ENCODE measurements at places on chromosomes 3 and 15.
A peak's percentile ranks its signal among the peaks of the same experiment; 100 is the strongest.

DNA sequence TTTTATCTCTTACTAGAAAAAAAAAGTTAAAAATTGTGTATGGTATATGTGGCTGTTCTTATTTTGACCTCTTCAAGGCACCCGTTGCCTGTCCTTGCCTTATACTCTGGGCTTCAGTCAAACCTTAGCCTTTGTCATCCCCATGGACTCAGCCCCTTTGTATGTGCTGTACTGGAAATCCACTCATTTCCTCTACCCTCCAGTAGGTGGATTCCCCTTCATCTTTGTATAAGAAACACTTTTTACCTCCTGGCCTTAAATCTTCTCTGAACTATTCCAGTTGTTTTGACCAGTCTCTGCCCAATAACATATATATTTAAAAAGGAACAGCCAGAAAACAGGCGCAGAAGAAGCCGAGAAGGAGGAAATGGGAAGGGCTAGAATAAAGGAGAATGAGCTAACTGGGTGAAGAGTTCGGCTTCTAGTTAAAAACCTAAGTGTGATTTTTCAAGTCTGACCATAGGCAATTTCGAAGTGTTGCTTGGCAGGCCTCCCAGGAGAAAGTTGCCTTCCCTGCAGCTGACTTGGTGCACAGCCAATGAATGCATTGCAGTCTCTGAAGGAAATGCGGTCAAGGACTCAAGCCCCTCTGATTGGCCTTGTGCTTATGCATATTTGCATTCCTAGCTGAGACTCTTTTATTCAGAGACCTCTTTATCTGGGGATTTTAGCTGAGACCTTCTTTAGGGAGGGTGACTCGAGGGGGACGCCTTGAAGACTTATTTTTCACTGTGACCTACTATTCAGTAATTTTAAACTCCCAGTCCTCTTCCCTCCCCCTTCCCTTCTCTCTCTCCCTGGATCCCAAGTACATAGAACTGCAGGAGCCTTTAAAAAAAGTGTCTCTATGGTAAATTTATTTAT is 277.4 kb downstream of the ROBO1 start:
- DNase-seq, result no peak

- DNase-seq, result no peak
These were observed 2.4 kb downstream of the ANAPC13 start for GRCh38 chr3:134483195-134483900.

GRCh38 chr3:14273901-14274611 is 95.4 kb downstream of the LSM3 start:
- no peak for DNase-seq

- DNase-seq, result no peak
These were observed 75.8 kb downstream of the ZPLD1 start for GRCh38 chr3:102510663-102511062.

GRCh38 chr15:69474291-69474690 is 21.7 kb downstream of the RPLP1 start:
- DNase-seq, result no peak

DNA sequence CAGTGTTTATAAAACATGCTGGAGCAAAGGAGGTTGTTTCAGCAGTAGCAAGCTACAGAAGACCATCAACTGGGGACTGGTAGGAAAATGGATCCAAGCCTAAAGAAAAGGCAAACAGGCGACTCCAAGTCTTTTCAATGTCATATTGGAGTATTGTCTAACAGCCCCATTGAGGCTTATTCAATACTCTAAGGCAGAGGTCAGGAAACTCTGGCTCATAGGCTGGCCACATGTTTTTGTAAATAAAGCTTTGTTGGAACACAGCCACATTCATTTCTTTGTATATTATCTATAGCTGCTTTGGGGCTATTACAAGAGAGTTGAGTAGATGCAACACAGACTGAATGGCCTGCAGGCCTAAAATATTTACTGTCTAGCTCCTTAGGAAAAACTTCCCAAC is 77.5 kb downstream of the RPL22L1 start:
- no peak for DNase-seq

DNA sequence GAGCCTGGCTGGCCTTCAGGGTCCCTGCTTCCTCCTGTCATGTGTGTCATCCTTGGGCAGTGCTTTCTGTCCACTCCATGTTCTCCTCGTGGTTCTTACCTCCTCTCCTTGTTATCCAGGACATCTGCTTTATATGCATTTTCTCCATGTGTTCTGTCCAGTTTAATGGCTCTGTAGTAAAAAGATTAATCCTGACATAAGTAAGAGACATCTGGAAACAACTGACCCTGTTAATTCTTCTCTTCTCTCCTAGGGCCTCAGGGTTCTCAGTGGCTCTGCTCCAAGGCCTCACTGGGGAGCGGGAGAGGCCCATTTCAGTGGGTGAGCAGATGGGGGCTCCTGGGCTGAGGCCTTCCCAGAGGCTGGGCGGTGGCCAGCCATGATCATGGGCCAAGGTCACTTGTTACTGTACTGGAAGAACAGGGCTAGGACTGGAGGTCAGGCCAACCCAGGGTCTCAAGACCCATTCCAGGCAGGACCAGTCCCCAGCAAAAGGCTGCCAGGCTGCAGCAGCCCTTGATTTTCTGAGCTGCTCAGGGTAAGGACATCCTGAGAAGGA is 20.2 kb upstream of the CDCP1 start:
- no peak for DNase-seq

DNA sequence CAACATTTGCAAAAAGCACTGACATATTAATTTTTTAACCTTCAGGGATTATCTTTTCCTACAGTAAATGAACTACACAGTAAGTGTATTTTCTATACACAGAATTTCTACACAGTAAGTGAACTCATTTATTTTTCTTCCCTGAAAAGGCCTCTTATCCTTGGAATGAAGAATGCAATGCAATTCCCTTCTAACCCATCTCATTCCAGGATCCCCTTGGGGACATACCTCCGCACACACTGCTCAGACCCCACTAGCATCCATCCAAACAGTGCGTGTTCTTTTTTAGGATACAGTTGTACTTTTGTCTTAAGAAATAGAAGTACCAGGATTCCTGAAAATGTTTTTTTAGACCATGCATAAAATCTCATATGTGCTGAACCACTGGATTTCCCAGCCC is 152.8 kb downstream of the UACA start:
- no peak for DNase-seq

DNA sequence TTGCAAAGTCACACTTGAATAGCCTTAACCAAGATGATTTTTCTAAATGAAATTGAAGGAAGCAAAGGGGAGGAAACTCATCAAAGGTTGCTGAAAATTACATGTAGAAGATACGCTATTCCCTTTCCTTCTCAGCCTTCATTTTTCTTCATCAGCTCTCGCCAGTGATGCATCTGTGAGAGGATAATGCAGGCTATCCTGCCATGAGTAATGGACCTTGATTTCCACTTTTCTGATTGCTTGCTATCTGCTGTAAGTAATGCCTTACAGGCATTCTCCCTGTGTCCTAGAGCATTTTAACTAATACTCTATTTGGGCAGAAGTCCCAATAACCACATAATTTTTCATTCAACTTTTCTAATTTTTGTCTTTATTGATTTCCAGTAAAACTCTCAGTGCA is 162.6 kb downstream of the BBX start:
- no peak for DNase-seq

GRCh38 chr3:11919390-11919789 is 72.7 kb upstream of the TAMM41 start:
- DNase-seq, result no peak

DNA sequence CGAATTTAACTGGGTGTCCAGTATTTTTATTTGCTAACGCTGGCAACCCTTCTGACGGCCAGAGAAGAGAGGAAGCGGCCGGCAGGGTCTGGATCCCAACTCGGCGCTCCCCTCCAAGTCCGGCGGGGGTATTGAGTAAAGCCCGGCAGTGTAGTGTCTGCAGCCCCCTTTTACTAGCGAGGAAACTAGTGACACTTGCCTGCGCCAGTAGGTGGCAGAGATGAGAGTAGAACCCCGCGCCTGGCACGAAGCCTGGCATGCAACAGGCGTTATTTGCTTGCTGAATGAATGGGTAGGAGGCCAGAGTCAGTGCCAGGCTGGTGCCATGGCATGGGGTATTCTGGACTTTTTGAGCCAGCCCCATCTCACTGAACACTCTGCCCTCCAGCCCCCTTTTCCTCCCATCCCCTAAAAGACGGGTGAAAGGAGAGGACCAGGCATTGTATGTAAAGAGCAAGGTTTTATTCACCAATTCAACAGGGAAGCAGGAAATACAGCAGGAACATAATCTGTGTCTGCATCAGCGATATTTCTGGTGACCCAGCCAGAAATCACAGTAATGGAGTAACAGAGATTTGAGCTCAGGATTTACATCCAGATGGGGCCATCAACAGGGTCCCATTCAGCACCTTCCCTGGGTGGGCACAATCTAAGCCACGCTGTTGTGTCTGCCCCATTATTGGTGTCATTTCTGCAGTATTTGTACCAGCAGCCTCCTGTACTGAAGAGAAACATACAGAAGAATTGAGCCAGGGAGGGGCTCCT is 788 bp upstream of the WDR73 start:
- DNase-seq, result peak; percentile 68

DNA sequence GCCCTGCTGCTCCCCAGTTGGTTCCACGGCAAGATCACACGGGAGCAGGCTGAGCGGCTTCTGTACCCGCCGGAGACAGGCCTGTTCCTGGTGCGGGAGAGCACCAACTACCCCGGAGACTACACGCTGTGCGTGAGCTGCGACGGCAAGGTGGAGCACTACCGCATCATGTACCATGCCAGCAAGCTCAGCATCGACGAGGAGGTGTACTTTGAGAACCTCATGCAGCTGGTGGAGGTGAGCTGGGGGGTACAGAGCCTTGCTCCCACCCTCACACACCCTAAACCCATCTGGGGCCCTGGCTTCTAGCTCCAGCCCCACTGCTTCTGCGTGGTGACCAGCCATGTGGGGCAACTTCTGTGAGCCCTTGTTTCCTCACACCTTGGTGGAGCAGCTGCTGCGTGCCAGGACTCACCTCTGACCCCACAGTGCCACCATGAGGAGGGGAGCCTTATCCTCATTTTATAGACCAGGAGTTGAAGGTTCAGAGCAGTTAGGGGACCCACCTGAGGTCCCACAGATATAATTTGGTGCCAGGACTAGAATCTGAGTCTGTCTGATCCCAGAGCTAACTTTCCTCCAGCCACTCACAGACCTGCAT is 13.3 kb upstream of the LMAN1L start:
- DNase-seq, result no peak

DNA sequence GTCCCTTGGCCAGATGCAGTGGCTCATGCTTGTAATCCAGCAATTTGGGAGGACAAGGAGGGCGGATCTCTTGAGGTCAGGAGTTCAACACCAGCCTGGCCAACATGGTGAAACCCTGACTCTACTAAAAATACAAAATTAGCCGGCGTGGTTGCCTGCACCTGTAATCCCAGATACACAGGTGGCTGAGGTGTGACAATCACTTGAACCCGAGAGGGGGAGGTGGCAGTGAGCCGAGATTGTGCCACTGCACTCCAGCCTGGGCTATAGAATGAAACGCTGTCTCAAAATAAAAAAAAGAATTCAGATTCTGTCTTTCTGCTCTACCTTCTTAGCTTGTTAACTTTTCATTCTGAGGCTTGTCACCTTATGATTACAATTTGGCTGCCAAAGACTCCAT is 22.1 kb downstream of the MYO5A start:
- no peak for DNase-seq

DNA sequence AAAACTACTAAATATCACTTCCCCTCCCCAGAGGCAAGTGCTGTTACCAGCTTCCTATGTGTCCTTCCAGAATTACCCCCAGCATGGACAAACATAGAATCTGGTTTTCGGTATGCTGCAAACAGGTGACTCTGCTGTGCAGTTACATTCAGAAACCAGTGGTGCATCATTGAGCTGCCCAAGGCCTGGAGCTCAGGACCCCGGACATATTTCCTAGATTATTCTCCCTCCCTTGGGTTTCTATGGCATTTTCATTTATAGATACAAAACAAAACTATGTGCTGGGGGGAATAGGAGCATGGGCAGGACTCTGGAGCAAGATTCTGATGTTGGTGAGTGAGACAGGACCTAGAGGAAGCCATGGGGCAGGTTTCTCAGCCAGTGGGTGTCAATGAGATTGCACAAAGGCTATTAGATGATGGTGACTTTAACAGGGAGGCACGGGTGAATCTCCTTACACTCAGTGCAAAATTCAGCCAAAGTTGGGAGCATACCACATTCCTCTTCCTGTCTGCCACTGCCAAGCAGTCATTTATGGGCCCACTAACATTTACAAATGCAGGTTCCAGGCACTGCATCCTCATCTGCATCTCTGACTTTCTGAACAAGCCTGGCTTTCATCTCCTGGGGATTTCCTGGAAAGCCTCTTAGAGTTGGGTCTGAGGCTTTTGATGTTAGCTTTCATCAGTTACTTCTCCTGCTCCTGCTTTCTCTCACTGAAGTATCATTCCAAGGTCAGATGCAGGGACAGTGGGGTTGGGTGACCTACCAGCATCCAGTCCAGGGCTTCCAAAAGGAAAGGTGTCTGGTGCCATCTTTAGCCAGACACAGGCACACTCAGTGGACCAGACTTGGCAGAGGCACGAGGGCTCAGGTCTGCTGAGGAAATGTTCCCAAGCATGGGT is 44.5 kb downstream of the CMTM7 start:
- no peak for DNase-seq

DNA sequence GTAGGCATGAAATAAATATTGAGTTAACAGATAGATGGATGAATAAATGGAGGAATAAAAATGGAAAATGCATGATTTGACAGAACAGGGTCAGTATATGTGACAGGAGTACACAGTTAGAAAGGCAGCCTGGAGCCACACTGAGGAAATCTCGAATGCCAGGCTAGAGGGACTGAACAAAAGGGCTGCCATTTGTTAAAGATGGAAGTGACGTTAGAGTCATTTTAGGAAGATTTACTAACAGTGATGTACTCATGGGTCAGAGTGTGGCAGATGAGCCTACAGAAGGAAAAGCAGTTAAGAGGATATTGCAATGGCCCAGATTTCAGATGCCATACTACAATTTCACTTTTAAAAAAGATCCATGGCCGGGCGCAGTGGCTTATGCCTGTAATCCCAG is 7.4 kb upstream of the TMPRSS7 start:
- no peak for DNase-seq

GRCh38 chr3:167300207-167300606 is 79.9 kb downstream of the ZBBX start:
- DNase-seq, result no peak

GRCh38 chr3:127867986-127868385 is 45.7 kb upstream of the MGLL start:
- no peak for DNase-seq

- no peak for DNase-seq
These were observed 34.7 kb upstream of the LACTB start for GRCh38 chr15:63086947-63087346.

DNA sequence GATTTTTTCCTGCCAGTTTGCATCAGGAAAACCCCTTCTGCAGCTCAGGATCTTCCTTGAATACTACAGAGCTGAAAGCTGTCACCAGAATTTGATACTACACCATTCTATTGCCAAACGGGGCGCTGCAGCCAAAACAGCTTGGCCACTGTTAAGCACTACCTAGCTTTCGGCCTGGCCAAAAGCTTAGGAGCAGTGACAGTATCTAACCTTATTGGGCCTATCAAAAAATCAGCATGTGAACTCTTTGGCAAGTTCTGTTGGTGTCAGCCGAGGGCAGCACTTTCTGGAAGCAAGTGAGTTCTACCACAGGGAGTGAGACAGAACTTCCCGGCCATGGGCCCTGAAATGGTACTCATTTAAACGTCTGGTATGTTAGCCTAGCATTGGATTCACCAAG is 16.1 kb upstream of the GYG1 start:
- DNase-seq, result no peak

GRCh38 chr15:44882499-44882968 is 74.0 kb upstream of the TERB2 start:
- DNase-seq, result peak; percentile 47
